ENCODE measurements at places on chromosomes 4 and X. TPM values are rescaled to one million over a fixed set of nuclear protein-coding genes. Genes with fewer than 3 reads are reported as not detected.

The CLCN3 gene
- 25.5 TPM for polyA plus RNA-seq

The MAGEA12 gene
- not detected for polyA plus RNA-seq

DNA sequence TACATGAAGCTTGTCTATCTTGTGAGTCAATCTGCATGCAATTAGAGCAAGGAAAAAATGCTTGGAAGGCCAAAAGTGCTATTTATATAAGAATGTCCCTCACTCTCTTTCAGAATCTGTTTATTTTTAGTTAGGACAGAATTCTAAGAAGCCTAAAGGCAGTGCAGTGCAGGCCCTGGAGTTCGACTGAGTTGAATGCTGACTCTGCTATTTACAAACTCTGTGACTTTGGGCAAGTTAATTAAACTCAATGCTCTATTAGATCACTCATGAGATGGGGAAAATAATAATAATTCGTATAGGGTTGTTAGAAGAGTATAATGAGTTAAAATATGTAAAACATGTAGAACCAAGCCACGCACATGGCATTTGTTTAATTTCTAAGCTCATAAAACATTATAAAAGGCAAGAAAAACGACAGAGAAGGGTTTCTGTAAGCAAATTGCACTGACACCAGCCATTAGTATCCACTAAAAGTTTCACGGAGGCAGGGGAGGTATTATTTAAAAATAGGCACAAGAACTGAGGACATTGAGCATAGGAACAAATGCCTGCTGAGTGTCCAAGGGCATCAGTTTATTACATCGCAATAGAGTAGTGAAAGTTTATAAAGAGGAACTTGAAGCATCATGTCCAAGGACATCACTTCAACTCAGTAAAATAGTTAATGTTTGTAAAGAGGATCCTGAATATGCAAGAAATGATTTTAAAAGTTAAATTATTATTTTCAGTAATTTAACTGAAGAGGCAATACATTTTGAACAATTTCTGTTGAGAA lies 115.0 kb upstream of the INPP4B start:
- no peak for DNase-seq

GRCh38 chr4:37978248-37978924 lies 18.2 kb downstream of the PTTG2 start:
- no peak for DNase-seq

The IRAK1 gene
- polyA plus RNA-seq: 32.4 TPM

DNA sequence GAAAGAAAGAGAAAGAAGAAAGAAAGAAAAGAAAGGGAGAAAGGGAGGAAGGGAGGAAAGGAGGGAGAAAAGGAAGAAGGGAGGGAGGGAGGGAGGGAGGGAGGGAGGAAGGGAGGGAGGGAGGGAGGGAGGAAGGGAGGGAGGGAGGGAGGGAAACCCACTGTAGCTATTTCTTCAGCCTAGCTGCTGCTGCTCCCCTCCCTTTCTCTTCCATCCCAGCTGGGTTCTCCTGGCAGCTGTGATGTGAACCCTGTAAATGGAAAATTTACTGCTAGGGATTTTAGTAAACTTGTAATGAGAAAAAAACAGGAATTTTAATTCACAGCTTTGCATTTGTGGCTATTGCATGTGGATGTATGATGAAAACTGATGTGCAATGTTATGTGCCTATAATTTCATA lies 8.0 kb downstream of the NR0B1 start:
- DNase-seq: peak; percentile 24

- no peak for DNase-seq
Measured at GRCh38 chr4:119671205-119671604, 42.6 kb upstream of the PDE5A start.

- DNase-seq: no peak
Measured at GRCh38 chr4:181517491-181517890, 725.7 kb upstream of the TENM3 start.

GRCh38 chr4:176833400-176834175 lies 40.9 kb upstream of the VEGFC start:
- DNase-seq: no peak

The LINC00632 gene
- not detected for polyA plus RNA-seq

DNA sequence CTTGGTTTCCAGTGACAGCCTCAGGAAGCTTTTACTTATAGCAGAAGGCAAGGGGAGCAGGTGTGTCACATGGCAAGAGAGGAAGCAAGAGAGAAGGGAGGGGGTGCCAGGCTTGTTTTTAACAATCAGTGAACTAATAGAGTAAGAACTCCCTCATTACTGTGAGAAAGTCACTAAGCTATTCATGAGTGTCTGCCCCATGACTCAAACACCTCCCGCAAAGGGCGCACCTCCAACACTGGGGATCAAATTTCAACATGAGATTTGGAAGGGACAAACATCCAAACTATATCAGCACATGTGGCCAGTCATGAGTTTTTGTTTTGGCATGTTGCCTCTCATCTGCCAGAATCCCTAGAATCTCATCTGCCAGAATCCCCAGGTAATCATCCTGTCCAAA lies 183.5 kb upstream of the C1QTNF7 start:
- DNase-seq: no peak

DNA sequence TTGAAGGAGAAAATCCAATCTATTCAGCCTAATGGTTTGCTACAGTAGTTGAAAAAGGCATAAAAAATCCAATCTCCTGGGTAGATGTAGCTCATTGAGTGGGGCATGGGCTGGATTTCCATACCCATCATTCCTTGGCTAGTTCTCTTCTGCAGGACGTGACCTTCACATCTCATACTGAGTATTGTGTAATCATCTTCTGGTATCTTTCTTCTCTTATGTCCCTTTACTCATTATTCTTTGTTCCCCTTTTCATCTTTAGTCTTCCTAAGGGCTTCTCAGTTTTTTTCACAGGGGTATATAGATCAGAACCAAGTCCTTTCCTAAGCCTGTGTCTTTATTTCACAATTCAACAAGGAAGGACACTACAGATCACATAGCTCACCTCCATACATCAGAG lies 727.6 kb upstream of the MAGEB2 start:
- DNase-seq: no peak

DNA sequence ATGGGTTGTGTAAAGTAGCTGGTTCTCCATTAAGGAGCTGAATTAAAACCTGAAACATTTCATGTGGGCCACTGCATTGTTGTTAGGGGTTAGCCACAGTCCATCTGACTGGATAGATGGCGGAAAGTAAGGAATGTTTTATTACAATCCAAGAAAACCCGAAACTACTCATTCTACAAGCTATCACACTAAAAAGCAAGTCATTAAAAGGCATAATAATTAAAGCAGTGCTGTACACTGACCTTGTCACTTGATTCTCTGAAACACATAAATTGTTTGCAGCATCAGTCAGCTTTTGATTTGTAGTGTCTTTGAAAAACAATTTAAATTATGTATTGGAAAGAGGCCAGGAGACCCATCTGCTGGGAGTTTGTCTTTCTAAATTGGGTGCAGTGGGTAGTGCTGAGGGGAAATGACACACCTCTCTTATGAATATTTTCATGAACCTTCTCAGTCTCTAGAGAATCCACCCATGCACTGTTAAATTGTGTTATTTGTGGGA lies 75.7 kb upstream of the ANK2 start:
- DNase-seq: no peak

The GPC4 gene
- 127 TPM for polyA plus RNA-seq

The TMEM35A gene
- polyA plus RNA-seq: 2.1 TPM

GRCh38 chrX:130793975-130794374 lies 109.0 kb downstream of the ENOX2 start:
- no peak for DNase-seq

DNA sequence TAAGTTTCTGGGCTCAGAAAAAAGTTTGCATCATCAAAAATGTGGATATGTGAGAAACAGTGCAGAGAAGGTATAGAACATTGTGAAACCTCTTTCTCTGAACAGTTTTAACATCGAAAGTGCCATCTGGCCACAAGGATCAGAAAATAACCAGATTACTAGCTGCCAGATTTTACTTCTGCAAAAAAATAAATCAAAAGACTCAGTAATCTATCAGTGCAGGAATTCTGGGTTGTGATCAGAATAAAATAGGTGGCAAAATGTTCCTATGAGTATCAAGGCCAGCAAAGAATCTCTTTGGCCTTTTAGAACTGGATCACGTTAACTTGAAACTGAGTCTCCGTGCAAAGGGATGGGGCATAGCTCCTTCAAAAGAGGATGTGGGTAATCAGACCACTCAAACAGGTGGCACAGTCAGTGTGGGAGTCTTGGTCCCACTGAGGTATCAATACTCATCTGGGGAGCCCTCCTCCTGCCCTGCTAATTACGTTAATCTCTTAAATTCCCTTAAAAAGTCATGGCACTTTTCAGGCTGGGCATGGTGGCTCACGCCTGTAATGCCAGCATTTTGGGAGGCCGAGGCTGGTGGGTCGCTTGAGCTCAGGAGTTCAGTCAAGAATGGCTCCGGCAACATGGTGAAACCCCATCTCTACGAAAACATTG lies 26.7 kb upstream of the RBM47 start:
- no peak for DNase-seq

GRCh38 chrX:1894026-1894294 lies 279.1 kb downstream of the ASMT start:
- DNase-seq: no peak

DNA sequence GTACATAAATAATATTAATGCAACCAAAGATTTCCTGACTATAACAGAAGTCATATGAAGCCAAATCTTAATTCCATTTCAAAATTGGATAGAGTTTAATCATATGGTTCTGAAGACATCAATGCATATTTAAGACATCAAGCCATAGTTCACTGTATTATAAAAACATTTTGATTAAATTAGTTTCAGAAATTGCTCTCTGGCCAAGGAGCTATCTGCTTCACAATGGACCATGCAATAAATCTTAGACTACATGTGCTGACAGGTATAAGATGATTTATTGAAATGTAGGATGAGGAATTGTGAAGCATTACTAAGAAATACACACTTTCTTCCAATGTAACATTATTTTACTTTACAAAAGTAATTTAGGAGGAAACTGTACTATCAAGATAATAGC lies 81.6 kb downstream of the MID1 start:
- no peak for DNase-seq

DNA sequence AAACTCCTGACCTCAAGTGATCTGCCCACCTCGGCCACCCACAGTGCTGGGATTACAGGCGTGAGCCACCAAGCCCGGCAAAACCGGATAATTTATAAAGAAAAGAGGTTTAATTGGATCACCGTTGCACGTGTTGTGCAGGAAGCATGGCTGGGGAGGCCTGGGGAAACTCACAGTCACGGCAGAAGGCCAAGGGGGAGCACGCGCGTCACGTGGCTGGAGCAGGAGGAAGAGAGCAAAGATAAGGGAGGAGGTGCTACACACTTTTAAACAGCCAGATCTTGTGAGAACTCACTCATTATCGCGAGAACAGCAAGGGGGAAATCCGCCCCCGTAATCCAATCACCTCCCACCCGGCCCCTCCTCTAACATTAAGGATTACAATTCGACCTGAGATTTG lies 177.9 kb upstream of the TENM3 start:
- DNase-seq: no peak

GRCh38 chr4:3044870-3045819 lies 29.2 kb downstream of the HTT-AS start:
- no peak for DNase-seq

GRCh38 chrX:72475338-72475737 lies 97.3 kb downstream of the HDAC8 start:
- no peak for DNase-seq

DNA sequence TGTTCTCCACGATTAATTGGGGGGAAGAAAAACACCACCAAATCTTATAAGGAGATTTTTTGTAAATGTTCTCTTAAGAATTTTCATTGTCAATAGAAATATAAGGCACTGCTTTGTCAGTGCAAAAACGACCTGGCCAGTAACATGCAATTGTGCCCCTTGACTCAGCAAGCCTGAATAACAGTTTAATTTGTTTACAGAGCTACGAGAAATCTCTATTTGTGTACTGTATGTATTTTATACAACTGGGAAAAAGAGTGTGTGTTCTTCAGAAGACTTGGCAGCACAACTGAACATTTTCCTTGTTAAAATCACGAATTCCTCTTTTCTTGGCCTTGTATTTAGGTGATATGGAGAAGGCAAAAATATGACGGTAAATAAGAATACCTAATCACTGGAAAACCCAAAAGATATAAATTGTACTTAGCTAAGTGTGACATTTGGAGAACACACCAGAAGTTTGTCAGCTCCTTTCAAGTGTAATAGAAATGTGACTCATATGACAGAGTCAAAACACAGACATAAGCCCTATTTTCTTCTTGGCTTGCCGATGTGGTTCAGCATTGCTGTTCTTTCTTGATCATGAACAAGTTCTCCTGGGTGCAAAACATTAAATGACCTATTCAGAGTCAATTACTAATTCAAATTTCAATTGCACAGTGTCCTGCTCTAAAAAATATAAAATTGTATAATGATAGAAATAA lies 945.0 kb upstream of the INTU start:
- peak; percentile 40 for DNase-seq

GRCh38 chrX:69664693-69665092 lies 48.8 kb downstream of the EDA start:
- no peak for DNase-seq

GRCh38 chr4:25019501-25019900 lies 11.2 kb downstream of the LGI2 start:
- DNase-seq: no peak

The NLGN4X gene
- polyA plus RNA-seq: 4.4 TPM

- no peak for DNase-seq
Measured at GRCh38 chrX:20693078-20693477, 426.4 kb upstream of the RPS6KA3 start.

GRCh38 chrX:13428053-13428786 lies 108.4 kb upstream of the ATXN3L start:
- DNase-seq: no peak

The FOXO4 gene
- polyA plus RNA-seq: 24.8 TPM

The AREG gene
- not detected for polyA plus RNA-seq

GRCh38 chr4:6696611-6697010 lies 2.9 kb downstream of the S100P start:
- DNase-seq: no peak

DNA sequence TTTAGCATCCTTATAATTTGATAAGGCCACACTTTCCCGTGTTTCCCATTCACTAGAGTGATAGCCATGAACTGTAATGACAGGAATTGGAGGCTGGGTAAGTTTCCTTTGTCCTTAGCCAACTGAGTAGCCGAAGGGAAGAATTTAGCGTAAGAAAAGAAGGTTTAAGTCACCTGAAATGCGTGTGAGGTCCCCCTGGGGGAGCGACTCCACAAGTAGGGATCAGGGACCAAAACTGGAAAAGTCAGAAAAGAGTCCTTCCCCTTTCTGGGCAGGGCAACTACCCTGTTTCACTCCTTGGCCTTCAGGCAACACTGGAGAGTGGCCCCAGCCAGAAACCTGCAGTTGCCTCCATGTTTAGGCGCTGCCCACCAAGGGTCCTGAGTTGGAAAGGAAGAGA lies 81.6 kb upstream of the MED14 start:
- no peak for DNase-seq

DNA sequence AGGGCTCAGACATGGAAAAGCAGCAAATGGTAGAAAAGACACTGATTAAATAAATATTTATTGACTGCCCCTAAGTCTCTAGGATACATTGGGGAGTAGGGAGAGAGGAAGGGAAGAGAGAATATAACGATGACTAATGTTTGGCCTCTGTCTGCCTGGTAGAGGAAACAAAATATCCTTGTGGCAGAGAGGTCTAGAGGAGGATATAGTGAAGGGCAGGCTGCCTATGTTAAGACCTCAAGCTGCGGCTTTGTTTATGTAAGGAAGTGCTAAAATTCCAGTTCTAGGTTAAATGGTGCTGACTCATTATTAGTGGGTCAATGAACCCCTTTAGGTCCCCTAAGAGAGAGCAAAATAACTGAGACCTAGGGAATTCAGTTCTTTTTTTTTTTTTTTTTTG lies 427.3 kb upstream of the FTHL17 start:
- no peak for DNase-seq

The NLGN3 gene
- 3.6 TPM for polyA plus RNA-seq

- no peak for DNase-seq
Measured at GRCh38 chr4:151670843-151671242, 90.0 kb downstream of the GATB start.
